ENCODE measurements at places on chromosomes 5 and 9.

- H3K27me3 ChIP-seq = peaks cover 57% of the 10 kb centered on the region
- no peak for DNase-seq
- H3K4me1 ChIP-seq = no peaks in the 10 kb centered on the region
- no peak overlapping the region for H3K4me3 ChIP-seq
- no peaks in the 10 kb centered on the region for H3K36me3 ChIP-seq
- no peak overlapping the region for H3K27ac ChIP-seq
These were observed 10.2 kb downstream of the FAM163B start for GRCh38 chr9:133598978-133599377.

DNA sequence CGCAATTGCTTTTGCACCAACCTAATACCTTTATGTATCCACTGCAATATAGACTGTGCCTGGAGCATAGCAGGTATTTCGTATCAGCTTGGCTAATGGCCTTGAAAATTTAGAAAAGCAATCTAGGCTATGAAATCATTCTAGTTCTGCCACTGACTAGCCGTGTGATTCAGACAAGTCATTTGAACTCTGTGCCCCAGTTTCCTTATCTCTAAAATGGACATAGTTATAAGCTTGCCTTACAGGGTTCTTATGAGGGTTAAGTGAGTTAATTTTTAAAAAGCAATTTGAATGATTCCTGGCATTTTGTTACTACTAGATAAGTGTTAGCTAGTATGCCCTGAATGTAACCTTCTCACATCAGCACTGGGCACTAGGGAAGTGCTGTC is 80.5 kb upstream of the PUM3 start:
- peaks cover 5% of the 10 kb centered on the region for H3K4me1 ChIP-seq
- H3K27ac ChIP-seq = no peak overlapping the region
- peaks cover 7% of the 10 kb centered on the region for H3K27me3 ChIP-seq
- DNase-seq = no peak

DNA sequence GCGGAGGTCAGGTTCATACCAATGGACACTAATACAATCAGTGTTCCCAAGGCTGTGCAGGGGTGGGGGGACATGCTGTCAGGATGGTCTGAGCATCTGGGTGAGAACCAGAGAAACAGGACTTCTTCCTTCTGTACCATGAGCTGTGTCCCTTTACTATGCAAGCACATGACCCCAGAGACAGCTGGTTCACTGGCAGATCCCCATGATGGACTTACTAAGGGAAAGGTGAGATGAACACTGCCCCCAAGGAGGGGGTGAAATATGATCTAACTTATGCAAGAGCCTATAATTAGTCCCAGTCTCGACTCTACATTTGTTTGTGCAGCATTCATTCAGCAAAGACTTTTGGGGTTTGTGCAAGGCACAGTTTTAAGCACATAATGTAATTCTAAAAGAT is 91.4 kb downstream of the LIFR start:
- peak overlapping the region; percentile 83 for H3K27ac ChIP-seq
- no peak for DNase-seq
- H3K4me3 ChIP-seq = no peak overlapping the region
- H3K36me3 ChIP-seq = no peaks in the 10 kb centered on the region

GRCh38 chr5:154273028-154273617 is 82.6 kb downstream of the GALNT10 start:
- no peaks in the 10 kb centered on the region for H3K27me3 ChIP-seq
- no peaks in the 10 kb centered on the region for H3K36me3 ChIP-seq
- no peak overlapping the region for H3K4me3 ChIP-seq
- H3K27ac ChIP-seq = no peak overlapping the region
- peaks cover 44% of the 10 kb centered on the region for H3K4me1 ChIP-seq

DNA sequence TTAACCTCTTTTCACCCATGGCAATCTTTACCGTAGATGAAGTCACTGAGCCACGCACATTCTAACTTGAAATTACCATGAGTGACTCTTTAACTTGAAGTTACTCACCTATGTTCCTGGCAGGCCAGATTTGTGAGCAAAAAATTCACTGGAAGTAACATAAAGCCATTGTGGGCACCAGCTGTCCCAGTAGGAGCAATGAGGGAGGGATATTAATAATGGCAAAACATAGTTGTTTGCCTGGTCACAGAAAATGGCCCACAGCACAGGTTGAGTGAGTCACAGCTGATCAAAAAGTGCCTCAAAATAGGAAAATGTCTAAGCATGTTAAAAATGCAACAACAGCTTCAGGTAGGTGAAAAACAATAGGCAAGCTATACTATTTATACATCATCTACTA is 146.6 kb downstream of the EFNA5 start:
- H3K4me3 ChIP-seq = no peak overlapping the region
- no peaks in the 10 kb centered on the region for H3K4me1 ChIP-seq
- H3K36me3 ChIP-seq = no peaks in the 10 kb centered on the region
- DNase-seq = no peak
- H3K27me3 ChIP-seq = no peaks in the 10 kb centered on the region
- no peak overlapping the region for H3K27ac ChIP-seq

DNA sequence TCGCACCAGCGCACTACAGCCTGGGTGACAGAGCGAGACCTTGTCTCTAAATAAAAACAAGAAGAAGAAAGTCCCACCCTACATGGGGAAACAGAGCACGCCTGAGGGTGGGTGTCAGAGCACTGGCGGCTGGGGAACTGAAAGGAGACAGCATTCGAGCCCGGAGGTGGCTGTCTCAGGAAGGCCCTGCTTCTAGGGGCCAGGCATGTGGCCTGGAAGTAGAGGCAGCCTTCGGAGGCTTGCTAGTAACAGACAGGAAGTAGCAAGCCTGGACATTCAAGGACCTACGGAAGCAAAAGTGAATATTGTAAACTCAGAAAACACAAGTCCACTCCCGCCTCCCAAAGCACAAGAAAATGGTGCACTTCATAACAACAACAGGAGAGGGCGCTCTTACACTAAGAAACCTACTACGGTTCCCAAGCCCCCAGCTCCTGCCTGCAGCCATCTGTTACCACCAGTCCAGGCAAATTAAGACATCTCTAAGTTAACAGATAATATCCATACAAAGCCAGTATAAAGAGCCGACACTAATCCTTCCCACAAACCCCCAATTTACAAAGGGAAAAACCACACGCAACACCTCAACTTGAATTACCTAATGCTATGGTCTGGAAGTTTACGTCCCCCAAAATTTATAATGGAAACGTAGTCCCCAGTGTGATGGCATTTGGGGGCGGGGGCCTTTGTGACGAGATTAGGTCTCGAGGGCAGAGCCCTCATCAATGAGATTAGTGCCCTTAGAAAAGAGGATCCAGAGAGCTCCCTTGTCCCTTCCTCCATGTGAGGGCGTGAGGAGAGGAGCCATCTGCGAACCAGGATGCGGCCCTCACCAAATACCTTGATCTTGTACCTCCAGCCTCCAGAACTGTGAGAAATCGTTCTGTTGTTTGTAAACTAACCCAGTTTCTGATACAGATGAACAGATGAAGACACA is 7.7 kb downstream of the RASGEF1C start:
- DNase-seq = no peak
- H3K27ac ChIP-seq = no peak overlapping the region
- no peaks in the 10 kb centered on the region for H3K4me1 ChIP-seq

DNA sequence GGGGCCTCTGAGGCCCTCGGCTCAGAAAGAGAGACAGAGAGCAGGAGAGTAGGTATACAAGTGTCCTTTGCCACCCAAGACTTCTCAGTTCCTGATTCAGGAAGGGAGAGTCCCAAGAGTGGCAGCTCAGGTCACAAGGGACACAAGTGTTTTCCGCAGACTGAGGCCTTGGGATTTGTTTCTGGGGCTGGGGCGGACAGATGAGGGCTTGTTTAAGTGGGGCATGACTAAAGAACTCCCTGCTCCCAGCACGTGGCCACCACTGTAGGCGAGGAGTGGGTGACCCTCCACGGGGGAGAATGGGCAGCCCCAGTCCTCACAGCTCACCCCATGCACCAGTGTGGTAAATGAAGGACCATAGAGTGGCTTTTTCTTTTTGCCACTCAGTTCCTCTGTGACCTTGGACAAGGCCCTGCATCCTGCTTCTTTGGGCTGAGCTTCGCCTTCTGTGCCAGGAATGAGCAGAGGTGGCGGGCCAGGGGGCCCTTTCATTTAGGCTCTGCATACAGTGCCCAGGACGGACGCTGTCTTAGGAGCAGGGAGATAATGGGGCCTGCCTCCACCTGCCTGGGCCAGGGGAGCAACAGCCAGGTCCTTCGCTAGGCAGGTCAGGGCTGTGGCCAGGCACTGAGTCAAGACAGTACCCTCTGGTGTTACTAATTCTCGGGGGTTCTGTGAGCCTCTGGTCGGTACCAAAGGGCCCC is 50.8 kb downstream of the AMBP start:
- H3K4me1 ChIP-seq = no peaks in the 10 kb centered on the region
- no peak overlapping the region for H3K27ac ChIP-seq
- no peak for DNase-seq
- peaks cover 86% of the 10 kb centered on the region for H3K36me3 ChIP-seq
- H3K4me3 ChIP-seq = no peak overlapping the region

DNA sequence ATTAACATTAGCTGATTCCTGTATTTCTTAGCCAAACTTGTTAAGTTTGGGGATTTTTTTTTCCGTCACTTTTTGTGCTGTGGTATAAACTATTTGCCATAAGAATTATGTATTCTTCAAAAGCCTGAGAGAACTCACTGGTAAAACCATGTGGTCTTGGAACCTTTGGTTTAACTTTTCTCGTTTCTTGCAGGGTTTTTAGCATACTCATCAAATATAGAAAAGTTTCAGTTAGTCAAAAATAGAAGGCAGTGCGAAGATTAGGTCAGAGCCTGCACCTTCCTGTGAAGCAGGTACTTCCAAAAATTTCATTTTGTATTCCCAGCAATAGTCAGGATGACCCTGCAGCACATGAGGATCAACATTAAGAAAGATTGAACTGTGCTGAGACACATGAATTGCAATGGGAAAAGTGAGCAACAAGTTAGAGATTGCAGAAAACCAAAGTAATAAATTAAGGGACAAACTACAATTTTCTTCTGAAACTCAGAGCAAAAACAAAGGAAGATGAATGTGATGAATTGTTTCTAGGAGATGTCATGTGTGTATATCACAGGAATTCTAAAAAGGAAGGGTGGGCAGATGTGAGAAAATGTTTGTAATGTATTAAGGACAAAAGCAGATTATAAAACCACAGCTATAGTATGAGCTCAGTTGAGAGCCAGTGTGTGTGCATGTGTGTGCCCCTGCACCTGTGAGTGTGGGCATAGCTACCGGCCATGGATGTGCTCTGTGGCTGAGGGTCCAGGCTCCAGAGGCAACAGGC is 102.2 kb downstream of the ANGPTL2 start:
- no peaks in the 10 kb centered on the region for H3K36me3 ChIP-seq
- no peak overlapping the region for H3K27ac ChIP-seq
- H3K4me1 ChIP-seq = peaks cover 25% of the 10 kb centered on the region
- H3K27me3 ChIP-seq = no peaks in the 10 kb centered on the region
- no peak for DNase-seq

GRCh38 chr5:122702524-122702875 is 72.4 kb upstream of the SNX2 start:
- H3K4me3 ChIP-seq = no peak overlapping the region
- H3K36me3 ChIP-seq = no peaks in the 10 kb centered on the region
- H3K27ac ChIP-seq = no peak overlapping the region
- no peaks in the 10 kb centered on the region for H3K4me1 ChIP-seq
- H3K27me3 ChIP-seq = no peaks in the 10 kb centered on the region

GRCh38 chr5:172446336-172447051 is 7.8 kb downstream of the SH3PXD2B start:
- peaks cover 96% of the 10 kb centered on the region for H3K4me1 ChIP-seq
- DNase-seq = no peak
- H3K27me3 ChIP-seq = no peaks in the 10 kb centered on the region
- H3K27ac ChIP-seq = peak overlapping the region; percentile 44
- peak overlapping the region; percentile 27 for H3K4me3 ChIP-seq

- H3K4me1 ChIP-seq = no peaks in the 10 kb centered on the region
- H3K27me3 ChIP-seq = no peaks in the 10 kb centered on the region
- H3K36me3 ChIP-seq = no peaks in the 10 kb centered on the region
- no peak overlapping the region for H3K27ac ChIP-seq
These were observed 43.5 kb upstream of the MPDZ start for GRCh38 chr9:13322828-13323550.

GRCh38 chr9:13279284-13280141 is at the start of gene MPDZ:
MPDZ (minus strand) TSS chr9:13279692; CDS start chr9:13250315, 29,377 bp downstream.
- peak; percentile 92 for DNase-seq
- peak within 1 kb of the TSS; percentile 72 for H3K4me3 ChIP-seq
- H3K27ac ChIP-seq = peak within 1 kb of the TSS; percentile 90
- no peaks in the 10 kb centered on the region for H3K4me1 ChIP-seq
- H3K36me3 ChIP-seq = no peaks in the 10 kb centered on the region

DNA sequence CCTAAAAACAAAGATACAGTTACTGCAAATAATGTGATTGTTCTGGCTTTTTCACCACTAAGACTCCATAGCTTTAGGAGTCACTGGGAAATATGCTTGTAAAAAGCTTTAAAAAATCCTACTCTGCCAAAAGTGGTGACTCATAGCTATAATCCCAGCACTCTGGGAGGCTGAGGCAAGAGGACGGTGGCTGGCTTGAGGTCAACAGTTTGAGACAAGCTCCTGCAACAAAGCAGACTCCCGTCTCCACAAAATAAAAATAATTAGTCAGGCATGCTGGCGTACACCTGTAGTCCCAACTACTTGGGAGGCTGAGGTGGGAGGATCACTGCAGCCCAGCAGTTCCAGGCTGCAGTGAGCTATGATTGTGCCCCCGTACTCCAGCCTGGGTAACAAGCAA is 406.4 kb downstream of the HTR1A start:
- no peak overlapping the region for H3K4me3 ChIP-seq
- H3K4me1 ChIP-seq = no peaks in the 10 kb centered on the region
- no peak for DNase-seq
- H3K27ac ChIP-seq = no peak overlapping the region

DNA sequence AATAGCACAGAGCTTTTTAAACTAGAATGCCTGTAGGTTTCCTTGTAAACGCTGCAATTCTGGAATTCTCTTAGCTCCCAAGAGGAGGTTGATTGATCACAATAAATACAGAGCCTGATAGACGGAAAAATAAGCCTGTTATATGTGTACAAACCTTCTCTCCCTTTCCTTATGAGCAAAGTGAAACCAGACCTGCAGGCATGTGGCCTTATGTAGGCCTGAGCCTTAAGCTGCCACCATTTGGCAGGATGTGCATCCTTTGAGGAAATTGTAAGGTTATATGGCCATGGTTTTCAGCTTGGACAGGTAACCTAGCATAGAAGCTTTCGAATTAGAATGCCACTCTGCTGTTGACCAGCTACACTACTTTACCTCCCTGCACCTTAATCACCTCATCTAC is 49.1 kb downstream of the PRKACG start:
- no peaks in the 10 kb centered on the region for H3K27me3 ChIP-seq
- no peak for DNase-seq
- no peak overlapping the region for H3K4me3 ChIP-seq
- H3K4me1 ChIP-seq = peaks cover 21% of the 10 kb centered on the region
- no peaks in the 10 kb centered on the region for H3K36me3 ChIP-seq

DNA sequence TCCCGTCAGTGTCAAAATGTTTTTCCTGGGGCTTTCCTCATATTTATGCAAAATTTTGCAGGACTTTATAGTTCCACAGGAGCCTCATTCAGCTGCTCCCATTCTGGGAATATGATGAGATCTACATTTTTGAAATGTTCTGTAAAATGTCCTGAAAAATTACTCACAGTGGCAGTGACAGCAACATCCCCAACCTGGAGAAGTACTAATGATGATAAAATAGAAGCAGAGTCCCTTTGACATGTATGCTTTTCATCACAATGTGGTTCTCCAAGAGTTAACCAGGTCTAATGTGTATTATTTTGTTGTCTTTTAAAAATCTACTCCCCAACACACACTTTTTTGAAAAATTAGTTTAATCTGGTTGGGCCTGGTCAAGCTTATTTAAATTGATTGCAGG is 36.1 kb downstream of the RORB start:
- no peak for DNase-seq
- no peak overlapping the region for H3K4me3 ChIP-seq
- H3K4me1 ChIP-seq = no peaks in the 10 kb centered on the region
- no peak overlapping the region for H3K27ac ChIP-seq
- H3K36me3 ChIP-seq = no peaks in the 10 kb centered on the region
- no peaks in the 10 kb centered on the region for H3K27me3 ChIP-seq
